ENCODE measurements at places on chromosomes 1 and 21. TPM values are rescaled to one million over a fixed set of nuclear protein-coding genes. Genes with fewer than 3 reads are reported as not detected.

DNA sequence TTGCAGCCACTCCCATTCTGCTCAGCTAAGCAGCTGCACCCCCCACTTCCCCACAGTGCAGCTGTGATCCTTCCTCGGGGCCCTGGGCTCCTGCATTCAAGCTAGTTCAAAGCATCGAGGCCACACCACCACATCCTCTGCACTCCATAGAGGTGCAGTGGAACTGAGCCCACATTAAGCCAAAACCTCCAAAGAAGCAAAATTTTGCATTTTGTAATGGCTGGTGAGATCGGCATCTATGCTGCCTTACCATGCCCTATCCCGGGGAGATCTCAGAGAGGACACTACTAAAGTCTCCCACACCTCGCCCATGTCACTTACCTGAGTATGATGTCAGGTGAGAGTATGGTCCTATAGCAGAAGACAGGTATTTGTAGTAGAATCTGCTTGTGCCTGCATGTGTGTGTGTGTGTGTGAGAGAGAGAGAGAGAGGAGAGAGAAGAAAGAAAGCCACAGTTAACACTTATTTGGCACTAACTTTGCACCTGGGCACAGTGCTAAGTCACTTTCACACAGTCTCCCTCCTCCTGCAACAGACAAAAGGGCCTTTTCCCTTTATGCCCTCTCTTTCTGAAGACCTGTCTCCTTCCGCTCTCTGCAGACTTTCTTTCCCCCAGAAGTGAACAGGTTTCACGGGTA lies 89.8 kb downstream of the KIF14 start:
- DNase-seq, result no peak

DNA sequence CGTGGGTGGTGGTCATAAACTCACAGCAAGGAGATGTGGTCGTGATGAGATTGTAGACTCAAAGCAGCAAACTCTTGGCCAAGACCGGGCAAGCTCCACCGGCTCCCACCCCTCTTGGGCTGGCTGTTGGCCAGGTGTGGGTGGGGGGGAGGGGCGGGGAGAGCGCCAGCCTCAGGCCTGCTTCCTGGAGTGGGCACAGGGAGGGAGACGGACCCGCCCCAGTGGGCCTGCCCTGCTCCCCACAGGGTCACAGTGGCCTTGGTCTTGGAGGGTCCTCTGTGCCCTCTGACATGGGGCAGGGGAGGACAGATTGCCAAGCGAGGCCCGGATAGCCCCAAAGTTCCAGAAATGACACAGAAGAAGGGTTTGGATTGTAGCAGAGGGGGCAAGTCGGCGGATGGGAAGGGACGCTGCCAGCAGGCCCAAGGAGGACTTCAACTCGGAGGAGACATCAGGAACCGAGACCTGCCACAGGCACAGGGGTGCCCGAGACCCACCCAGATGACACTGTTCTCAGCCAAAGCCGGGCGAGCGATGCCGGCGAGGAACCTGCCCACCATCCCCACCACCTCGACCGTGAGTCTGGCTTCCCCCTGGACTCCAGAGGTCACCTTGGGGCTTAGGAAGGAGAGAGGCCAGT lies 85.4 kb upstream of the ACTRT2 start:
- DNase-seq, result no peak

DNA sequence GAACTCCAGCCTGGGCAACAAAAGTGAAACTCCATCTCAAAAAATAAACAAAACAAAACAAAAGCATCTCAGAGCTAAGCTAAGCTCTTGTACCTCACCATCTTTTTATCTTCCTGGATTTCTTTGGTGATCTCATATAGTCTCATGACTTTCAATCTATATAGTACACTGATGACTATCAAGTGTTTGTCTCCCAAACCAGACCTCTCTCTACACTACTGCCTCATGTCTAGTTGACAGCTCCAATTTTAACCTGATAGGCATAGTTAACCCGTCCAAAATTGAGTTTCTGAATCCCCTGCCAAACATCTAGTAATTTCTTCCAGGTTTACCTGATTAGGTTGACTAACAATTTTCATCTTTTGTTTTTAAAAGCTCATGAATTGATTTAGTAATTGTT lies 151.7 kb downstream of the COP1 start:
- no peak for DNase-seq

GRCh38 chr1:72851597-72851996 lies 569.3 kb upstream of the NEGR1 start:
- DNase-seq, result no peak

DNA sequence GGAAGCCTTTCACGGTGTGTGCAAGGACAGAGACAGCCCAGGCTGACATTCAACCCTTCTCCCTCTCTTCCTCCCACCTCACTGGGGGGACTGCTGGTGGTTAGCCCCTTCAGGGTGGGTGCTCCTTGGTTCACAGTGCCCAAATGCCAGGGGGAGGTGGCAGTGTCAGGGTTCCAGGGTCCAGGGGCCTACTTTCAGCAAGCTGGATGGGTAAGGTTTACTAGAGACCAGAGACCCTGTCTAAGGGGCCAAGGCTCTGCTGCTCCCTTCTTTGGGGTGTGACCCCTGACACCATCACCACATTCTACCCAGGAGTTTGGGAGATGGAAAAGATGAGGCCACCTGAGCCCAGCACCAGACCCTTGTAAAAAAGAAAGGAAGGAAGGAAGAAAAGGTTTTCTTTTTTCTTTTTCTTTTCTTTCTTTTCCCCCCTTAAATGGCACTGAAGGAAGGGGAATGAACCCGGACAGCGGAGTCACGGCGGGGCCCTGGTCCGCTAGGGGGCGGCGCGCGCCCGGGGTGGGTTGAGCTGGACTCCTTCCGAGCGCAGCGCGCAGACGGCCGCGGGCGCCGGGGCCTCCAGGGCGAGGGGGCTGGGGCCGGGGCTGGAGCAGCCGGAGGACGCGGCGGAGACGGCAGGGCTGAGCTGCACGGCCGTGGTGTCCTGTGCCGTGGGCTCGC lies 18.8 kb downstream of the KNCN start:
- peak; percentile 81 for DNase-seq

DNA sequence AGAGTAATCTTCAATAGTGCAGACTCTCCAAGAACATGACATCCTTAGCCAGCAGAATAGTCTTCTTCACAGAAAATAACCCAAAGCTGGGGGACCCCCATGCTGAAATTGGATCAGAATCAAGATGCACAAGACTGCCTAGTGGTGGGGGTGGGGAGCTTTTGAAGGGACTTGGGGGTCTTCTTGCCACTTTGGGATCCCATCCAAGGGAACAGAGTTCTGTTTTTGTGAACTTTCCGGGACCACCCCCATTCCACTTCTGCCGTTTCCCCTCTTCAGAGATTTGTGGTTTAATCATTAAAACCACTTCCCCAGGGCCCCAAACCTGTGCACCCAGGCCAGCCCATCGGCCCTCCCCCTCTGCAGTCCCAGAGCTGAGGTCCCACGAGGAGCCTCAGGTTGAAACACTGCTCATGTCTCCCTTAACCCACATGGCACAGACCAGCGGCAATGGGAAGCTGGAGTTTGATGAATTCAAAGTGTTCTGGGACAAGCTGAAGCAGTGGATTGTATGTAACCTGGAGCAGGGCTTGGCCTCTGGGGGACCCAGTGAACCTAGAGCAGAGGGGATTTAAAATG lies 44.9 kb downstream of the CAPN9 start:
- DNase-seq, result no peak

DNA sequence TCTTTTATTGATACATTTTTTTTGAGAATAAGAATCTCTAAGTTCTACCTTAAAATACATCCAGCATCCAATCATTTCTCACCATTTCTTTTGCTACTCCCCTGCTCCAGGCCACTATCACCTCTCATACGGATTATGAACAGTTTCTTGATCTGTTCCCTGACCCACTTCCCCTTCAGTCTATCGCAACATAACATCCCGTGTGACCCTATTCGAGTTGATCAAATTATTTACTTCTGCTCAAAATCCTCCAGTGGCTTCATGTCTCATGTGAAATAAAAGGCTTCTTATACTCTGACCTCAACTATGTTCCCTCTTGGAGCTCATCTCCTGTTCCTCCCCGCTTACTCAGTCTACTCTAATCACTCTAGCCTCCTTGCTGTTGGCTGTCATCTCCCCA lies 5.2 kb downstream of the ALG14 start:
- DNase-seq, result no peak

- DNase-seq, result no peak
Observed at GRCh38 chr1:76786222-76786621, 81.1 kb upstream of the ST6GALNAC5 start.

DNA sequence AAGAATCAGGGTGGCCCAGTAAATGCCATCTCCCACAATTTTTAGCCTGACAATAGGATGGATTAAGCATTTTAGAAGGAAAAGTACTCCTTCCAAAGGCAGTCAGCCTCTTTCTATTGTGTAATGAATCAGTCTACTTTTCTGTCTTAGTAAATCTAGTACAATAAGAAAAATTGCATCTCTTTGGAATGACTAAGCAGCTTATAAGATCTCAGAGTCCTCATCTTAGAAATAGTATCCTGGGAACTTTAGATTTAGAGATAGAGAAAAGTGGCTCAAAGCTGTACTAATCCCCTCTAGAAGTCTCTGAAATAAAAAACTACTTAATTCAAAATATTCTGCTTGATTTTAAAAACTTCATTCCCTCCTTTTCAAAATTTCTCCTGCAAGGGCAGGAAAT lies 81.4 kb downstream of the SLC44A5 start:
- DNase-seq, result no peak

GRCh38 chr21:28801906-28802305 lies 190.8 kb downstream of the LTN1 start:
- no peak for DNase-seq

Gene ST6GALNAC3
- total RNA-seq, result 11.9 TPM

DNA sequence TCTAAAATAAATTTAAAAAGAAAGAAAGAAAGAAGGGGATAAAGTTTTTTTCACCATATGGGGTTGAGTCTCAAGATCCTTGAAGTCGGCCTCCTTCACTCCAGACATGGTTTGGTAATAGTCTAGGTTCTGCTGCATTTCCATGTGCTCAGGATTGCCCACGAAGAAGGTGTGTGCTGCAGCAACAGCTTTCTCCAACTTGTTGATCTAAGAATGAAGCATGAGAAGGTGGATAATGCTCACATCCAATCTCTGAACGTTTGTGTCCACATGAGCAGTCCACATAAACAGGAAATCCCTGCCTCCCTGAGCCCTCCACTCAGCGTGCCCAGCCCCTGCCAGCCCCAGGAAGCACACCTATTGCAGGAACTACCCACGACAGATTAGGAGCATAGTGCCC lies 4.6 kb downstream of the P3H1 start:
- no peak for DNase-seq

Gene AGO1
- 80.6 TPM for total RNA-seq

DNA sequence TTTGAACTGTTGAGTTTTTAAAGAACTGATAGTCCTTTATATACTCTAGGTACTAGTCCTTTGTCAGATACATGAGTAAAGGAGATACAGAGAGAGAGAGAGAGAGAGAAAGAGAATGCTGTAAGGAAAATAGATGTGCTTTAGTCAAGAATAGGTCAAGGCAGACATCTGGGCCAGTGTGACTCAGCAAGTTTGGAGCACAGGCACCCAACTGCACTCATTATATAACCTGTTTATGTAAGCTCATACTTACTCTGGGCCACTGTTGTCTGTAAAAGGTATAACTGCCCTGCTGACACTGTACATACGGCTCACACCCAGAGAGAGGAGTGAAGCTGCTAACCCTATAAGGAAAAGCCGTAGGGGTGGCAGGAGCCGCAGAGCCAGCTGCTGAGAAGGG lies 32.2 kb upstream of the AKT3 start:
- no peak for DNase-seq

Gene LCE3D
- total RNA-seq, result not detected

- no peak for DNase-seq
Observed at GRCh38 chr1:172966844-172967540, 83.7 kb downstream of the TNFSF18 start.

- no peak for DNase-seq
Observed at GRCh38 chr1:102751111-102751510, 357.2 kb downstream of the COL11A1 start.

DNA sequence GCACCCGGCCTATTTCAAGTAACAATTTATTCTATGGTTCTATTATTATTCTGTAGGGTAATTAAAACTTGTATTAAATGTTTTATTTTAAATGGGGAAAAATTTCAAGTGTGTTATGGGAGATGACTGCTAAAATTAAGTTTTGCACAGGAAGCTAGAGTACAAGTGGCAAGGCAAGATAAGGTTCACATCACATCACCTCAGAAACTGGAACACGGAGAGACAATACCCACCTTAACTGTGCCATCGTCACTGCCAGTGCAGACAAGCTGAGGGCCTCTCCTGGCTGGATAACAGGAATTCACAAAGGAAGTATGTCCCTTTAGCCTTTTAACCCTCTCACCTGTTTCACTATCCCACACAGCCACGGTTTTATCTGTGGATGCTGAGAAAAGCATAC lies 7.6 kb downstream of the SNRNP40 start:
- DNase-seq, result no peak

DNA sequence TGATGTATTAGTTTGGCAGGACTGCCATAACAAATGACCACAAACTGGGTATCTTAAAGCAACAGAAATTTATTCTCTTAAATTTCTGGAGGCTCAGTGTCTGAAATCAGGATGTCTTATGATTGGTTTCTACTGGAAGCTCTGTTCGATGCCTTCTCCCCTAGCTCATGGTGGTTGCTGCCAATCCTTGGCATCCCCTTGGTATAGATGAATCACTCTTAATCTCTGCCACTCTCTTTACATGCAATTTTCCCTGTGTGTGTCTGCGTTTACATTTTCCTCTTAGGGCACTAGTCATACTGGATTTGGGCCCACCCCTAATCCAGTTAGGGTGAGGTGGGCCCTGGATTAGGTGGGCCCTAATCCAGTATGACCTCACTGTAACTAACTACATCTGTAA lies 54.7 kb upstream of the MPC2 start:
- no peak for DNase-seq

Gene FCN3
- 1.3 TPM for total RNA-seq

DNA sequence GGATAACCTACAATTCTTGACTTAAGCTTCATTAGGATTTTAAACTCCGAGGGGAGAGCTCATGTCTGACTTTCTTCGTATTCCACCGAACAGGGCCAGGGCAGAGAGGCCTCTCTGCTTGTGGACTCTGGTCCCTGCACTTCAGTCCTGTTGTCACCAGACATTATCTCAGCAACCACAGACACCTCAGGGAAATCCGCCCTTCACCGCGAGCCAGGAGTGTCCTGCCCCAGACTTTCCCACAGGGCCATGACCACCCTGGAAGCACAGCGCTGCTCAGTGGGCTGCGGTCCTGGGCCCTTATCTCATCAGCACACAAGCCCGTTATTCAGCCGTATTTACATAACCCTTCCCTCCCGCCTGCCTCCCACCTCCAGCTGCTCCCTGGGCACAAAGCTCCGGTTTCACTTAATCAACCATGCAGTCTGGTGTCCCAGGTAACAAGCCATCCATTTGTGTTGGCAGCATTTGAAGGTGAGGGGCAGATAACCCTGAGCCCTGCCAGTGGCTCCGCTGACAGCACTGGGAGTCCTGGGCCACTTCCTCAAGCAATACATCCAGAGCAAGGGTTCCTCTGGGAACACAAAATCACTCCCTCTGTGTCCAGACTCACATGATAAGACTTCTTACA lies 122.8 kb upstream of the RAB4A start:
- DNase-seq, result peak; percentile 41

- DNase-seq, result no peak
Observed at GRCh38 chr1:8017495-8018197, 8.5 kb downstream of the ERRFI1 start.

Gene RIPK4
- total RNA-seq, result 20.1 TPM

Gene TFAP2E
- 1.5 TPM for total RNA-seq

Gene SERTAD4
- total RNA-seq, result 2.7 TPM

- DNase-seq, result no peak
Observed at GRCh38 chr1:156502391-156502893, 1.9 kb upstream of the MEF2D start.
